ENCODE measurements at places on chromosomes 12 and 14. TPM values are rescaled to one million over a fixed set of nuclear protein-coding genes. Genes with fewer than 3 reads are reported as not detected.

RNASE2 gene
- total RNA-seq: not detected

RPGRIP1 gene
- 0.65 TPM for total RNA-seq

CPNE6 gene
- total RNA-seq: not detected

STON2 gene
- total RNA-seq: 50.0 TPM

GUCY2C gene
- total RNA-seq: 2.5 TPM

APOF gene
- total RNA-seq: not detected

DNA sequence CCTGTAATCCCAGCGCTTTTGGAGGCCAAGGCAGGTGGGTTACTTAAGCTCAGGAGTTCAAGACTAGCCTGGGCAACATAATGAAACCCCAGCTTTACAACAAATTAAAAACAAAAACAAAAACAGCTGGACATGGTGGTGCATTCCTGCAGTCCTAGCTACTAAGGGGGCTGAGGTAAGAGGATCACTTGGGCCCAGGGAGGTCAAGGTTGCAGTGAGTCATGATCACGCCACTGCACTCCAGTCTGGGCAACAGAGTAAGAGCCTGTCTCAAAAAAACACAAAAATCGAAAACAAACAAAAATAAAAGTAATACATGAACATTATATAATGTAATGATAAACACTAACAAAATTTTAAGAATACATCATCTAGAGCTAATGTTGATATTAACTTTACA, 46.2 kb upstream of the GRIP1 start:
- DNase-seq: no peak

GRCh38 chr14:28767853-28768741, 1.5 kb downstream of the FOXG1 start:
- DNase-seq: peak; percentile 88

GRCh38 chr14:56333359-56334292, 215.4 kb downstream of the PELI2 start:
- no peak for DNase-seq

- DNase-seq: no peak
Measured at GRCh38 chr12:33267641-33268040, 172.0 kb downstream of the SYT10 start.

DNA sequence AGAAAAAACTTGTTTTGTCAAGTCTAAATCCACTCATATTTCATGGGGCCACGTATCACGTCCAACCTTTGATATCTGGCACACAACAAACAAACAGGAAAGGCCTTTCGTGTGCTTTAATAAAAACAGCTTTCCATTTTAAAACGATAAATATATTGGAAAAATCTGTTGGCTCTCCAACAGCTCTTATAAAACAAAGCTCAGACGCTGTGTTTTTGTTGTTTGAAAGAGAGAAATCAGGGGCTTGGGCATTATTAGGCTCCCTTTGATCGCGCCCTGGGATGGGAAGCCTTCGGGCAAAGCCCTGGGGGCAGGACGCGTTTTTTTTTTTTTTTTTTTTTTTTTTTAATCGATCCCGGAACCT, 429 bp upstream of the PLEKHA5 start:
- DNase-seq: no peak

GRCh38 chr14:101031721-101032120, 128.2 kb upstream of the RTL1 start:
- no peak for DNase-seq
